Activated B cell treated with CpG ODN at 0.5 μM for 24 hours (primary cell): ENCODE measurements at places on chromosomes 7 and 10.

DNA sequence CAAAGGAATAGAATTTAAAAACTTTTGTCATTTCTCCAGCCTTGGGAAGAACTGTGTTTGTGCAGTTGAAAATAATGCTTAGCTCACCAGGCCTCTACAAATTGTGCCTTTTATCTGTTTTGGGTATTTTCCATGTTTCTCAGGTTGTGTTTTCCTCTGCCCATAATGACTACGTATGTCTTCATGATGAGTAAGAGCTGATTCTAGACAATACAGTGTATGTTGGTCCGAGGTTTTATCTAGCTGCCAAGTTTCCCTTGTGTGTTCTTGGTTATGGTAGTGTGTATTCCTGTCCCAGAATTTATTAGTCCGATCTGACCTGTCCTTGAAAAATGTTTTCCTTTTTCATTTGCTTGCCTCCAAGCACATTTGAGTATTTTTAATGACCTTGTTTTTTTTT, 83.7 kb upstream of the GLCCI1 start:
- H3K4me3 ChIP-seq: no peak overlapping the region
- no peaks in the 10 kb centered on the region for H3K27me3 ChIP-seq
- no peak overlapping the region for H3K27ac ChIP-seq

GRCh38 chr10:69662901-69663300, 32.9 kb downstream of the FAM241B start:
- H3K27me3 ChIP-seq: peaks cover 21% of the 10 kb centered on the region
- no peaks in the 10 kb centered on the region for H3K4me1 ChIP-seq
- no peak for DNase-seq
- no peaks in the 10 kb centered on the region for H3K36me3 ChIP-seq
- no peak overlapping the region for H3K4me3 ChIP-seq

GRCh38 chr10:123380491-123381085, 226.4 kb downstream of the BUB3 start:
- no peaks in the 10 kb centered on the region for H3K36me3 ChIP-seq
- H3K27me3 ChIP-seq: peaks cover 2% of the 10 kb centered on the region
- H3K4me3 ChIP-seq: no peak overlapping the region
- no peak overlapping the region for H3K27ac ChIP-seq

- no peak overlapping the region for H3K27ac ChIP-seq
- H3K27me3 ChIP-seq: no peaks in the 10 kb centered on the region
- no peak overlapping the region for H3K4me3 ChIP-seq
- H3K36me3 ChIP-seq: no peaks in the 10 kb centered on the region
- no peak for DNase-seq
These were observed 332.1 kb downstream of the PTPRN2 start for GRCh38 chr7:158255558-158255957.

DNA sequence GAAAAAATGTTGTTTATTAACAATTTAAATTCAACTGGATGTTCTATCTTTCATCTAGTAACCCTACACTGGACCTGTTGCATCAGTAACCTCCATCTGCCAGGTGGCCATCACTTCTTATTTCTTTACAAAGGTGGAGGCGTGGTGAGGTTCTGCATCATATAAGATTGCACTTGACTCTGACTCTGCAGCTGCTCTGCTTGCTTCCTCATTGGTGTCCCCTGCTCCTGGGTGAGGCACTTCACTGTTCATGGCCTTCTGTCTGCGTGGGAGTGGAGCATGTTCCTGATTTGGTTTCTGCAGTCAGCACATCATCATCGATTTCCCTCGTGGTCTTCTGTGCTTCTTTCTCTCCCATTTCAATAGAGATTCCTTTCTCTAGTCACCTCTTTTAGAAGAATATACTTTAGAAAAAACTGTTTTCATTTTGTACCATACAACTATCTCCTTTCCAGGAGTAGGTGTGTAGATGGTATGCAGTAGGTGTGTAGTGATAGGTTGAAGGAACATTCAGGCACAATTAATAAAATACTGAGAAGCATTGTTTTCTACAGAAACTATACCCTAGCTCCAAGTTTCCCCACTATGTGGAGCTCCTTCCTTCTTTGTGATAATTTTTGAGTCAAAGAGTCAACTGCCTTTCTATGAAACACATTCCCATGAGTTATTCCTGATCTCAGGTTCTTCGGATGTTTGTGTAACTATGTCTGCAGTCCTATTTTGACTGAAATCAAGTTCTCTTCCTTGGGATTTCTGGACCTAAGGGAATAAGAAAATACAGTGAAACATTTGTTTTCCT, 231.7 kb upstream of the CNTNAP2 start:
- DNase-seq: no peak
- no peak overlapping the region for H3K4me3 ChIP-seq
- H3K27ac ChIP-seq: no peak overlapping the region
- peaks cover 5% of the 10 kb centered on the region for H3K4me1 ChIP-seq

GRCh38 chr7:86747698-86748097, 104.0 kb downstream of the GRM3 start:
- no peak for DNase-seq
- no peaks in the 10 kb centered on the region for H3K4me1 ChIP-seq
- no peak overlapping the region for H3K27ac ChIP-seq
- no peak overlapping the region for H3K4me3 ChIP-seq

- no peak for DNase-seq
- H3K4me1 ChIP-seq: peaks cover 25% of the 10 kb centered on the region
- H3K27me3 ChIP-seq: no peaks in the 10 kb centered on the region
- H3K4me3 ChIP-seq: no peak overlapping the region
- H3K36me3 ChIP-seq: peaks cover 12% of the 10 kb centered on the region
These were observed 9.7 kb downstream of the TACR2 start for GRCh38 chr10:69406816-69407580.

DNA sequence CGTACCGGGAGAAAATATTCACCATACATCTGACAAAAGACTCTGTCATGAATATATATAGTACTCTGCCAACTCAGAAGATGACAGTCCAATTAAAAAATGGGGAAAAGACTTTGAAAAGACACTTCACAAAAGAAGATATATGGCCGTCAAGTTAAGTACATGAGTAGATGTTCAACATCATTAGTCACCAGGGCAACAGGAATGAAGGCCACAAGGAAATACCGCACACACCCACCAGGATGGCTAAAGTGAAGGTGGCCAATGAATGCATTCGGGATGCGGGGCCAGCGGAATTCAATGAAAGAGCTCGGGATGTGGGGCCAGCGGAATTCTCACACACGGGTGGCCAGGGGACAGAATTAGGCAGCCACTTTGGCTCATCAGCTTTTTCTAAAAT, 42.2 kb downstream of the MAD1L1 start:
- H3K4me1 ChIP-seq: no peaks in the 10 kb centered on the region
- DNase-seq: no peak
- no peaks in the 10 kb centered on the region for H3K27me3 ChIP-seq
- H3K27ac ChIP-seq: no peak overlapping the region

- no peaks in the 10 kb centered on the region for H3K4me1 ChIP-seq
- H3K4me3 ChIP-seq: no peak overlapping the region
- no peak overlapping the region for H3K27ac ChIP-seq
- DNase-seq: no peak
- H3K36me3 ChIP-seq: no peaks in the 10 kb centered on the region
- H3K27me3 ChIP-seq: no peaks in the 10 kb centered on the region
These were observed 256.4 kb downstream of the ABCA13 start for GRCh38 chr7:48427671-48428070.

DNA sequence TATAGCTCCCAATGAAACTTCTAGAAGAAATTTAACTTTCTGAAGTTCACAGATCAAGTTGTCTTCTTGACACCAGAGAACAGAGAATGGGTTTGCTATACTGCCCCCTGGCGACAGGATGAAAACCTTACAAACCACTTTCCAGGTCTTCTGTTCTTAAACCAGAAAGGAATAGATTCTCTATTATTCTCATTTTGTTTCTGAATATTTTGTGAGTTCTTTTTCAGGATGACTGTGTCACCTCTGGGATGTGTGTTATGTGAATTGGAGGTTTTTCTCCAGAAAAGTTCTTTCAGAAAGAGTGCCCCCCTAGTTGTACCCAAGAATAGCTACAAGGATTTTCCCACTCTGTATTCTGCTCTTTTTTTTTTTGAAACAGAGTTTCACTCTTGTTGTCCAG, 6.3 kb downstream of the IFT22 start:
- H3K4me1 ChIP-seq: no peaks in the 10 kb centered on the region
- H3K4me3 ChIP-seq: no peak overlapping the region
- H3K27ac ChIP-seq: no peak overlapping the region
- no peaks in the 10 kb centered on the region for H3K27me3 ChIP-seq
- no peak for DNase-seq
- peaks cover 30% of the 10 kb centered on the region for H3K36me3 ChIP-seq

GRCh38 chr10:30420766-30421165, 13.2 kb upstream of the MAP3K8 start:
- H3K4me3 ChIP-seq: peak overlapping the region; percentile 51
- H3K27me3 ChIP-seq: no peaks in the 10 kb centered on the region
- DNase-seq: no peak
- H3K36me3 ChIP-seq: no peaks in the 10 kb centered on the region
- H3K4me1 ChIP-seq: peaks cover 88% of the 10 kb centered on the region

GRCh38 chr10:104139221-104139620, 17.2 kb downstream of the SFR1 start:
- DNase-seq: no peak
- no peaks in the 10 kb centered on the region for H3K36me3 ChIP-seq
- H3K4me1 ChIP-seq: peaks cover 7% of the 10 kb centered on the region
- H3K4me3 ChIP-seq: no peak overlapping the region

DNA sequence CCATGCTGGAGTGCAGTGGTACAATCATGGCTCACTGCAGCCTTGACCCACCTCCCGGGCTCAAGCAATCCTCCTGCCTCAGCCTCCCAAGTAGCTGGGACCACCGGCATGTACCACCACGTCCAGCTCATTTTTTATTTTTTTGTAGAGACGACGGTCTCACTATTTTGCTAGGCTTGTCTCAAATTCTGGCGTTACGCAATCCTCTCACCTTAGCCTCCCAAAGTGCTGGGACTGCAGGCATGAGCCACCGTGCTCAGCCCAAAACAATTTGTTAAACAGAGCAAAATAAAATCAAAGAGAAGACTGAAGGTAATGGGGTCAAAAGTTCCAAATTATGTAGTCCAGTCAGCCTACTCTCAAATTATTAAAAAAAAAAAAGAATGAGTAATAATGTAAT, 8.7 kb upstream of the JMJD1C start:
- no peaks in the 10 kb centered on the region for H3K27me3 ChIP-seq
- H3K4me1 ChIP-seq: peaks cover 14% of the 10 kb centered on the region
- H3K36me3 ChIP-seq: no peaks in the 10 kb centered on the region

DNA sequence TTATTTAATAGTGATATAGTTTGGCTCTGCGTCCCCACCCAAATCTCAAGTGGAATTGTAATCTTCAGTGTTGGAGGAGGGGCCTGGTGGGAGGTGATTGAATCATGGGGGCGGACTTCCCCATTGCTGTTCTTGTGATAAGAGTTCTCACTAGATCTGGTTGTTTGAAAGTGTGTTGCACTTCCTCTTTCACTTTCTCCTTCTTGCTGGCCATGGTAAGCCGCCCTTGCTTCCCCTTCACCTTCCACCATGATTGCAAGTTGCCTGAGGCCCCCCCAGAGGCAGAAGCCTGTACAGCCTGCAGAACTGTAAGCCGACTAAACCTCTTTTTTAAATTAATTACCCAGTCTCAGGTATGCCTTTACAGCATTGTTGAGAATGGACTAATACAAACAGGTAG, 101.4 kb downstream of the MTPAP start:
- peaks cover 3% of the 10 kb centered on the region for H3K36me3 ChIP-seq
- H3K27ac ChIP-seq: peak overlapping the region; percentile 56
- peaks cover 8% of the 10 kb centered on the region for H3K4me1 ChIP-seq

DNA sequence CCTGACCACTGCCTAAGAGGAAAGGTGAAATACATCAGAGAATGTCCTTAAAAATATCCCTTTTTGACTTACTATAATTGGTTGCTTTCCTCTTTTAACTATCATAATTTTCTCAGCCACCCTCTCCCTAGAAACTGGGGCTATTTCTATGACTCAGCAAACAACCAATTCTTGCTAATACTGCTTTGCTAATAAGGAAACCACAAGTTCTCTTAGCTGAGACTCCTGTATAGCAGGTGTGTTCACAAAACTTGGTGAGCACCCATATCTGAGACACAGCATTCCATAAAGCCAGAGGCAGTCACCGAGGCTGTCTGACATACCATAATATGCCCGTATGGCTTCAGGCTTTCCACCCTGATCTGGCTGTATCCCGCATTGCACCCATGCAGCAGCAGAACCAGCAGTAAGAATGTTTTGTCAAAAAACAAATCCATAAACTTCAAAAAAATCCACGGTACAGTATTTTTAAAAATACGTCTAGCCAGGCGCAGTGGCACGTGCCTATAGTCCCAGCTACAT, 191.7 kb upstream of the C7orf33 start:
- H3K27me3 ChIP-seq: no peaks in the 10 kb centered on the region
- H3K27ac ChIP-seq: no peak overlapping the region
- DNase-seq: no peak
- H3K36me3 ChIP-seq: peaks cover 5% of the 10 kb centered on the region

- no peak overlapping the region for H3K27ac ChIP-seq
- DNase-seq: no peak
- H3K4me1 ChIP-seq: peaks cover 21% of the 10 kb centered on the region
- H3K36me3 ChIP-seq: peaks cover 3% of the 10 kb centered on the region
- H3K4me3 ChIP-seq: peak overlapping the region; percentile 33
These were observed 106.6 kb downstream of the PRKCQ start for GRCh38 chr10:6473430-6473829.

GRCh38 chr10:112365014-112365432, 8.9 kb upstream of the ACSL5 start:
- H3K4me1 ChIP-seq: peaks cover 8% of the 10 kb centered on the region
- H3K4me3 ChIP-seq: no peak overlapping the region
- no peak for DNase-seq

DNA sequence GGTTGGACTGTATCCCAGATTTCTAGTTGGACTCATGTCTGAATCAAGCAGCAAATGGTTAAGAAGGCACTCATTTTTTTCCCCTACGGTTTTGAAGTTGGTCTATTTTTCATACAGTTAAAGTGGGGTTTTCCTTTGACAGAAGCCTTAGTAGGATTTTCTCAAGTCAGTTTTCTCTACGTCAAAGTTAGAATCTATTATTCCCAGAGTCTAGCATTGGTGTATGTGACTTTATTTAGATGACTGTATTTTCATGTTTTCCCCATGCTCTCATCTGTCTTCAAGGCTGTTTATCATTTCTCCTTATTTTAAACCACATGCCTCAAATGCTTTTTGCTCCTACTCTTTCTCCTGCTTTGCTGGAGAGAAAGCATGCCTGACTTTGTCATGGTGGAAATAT, 623.2 kb downstream of the CCSER2 start:
- no peak for DNase-seq
- no peak overlapping the region for H3K27ac ChIP-seq
- H3K4me1 ChIP-seq: no peaks in the 10 kb centered on the region
- H3K27me3 ChIP-seq: no peaks in the 10 kb centered on the region
- H3K4me3 ChIP-seq: no peak overlapping the region
